ENCODE measurements at places on chromosomes 3 and 15. TPM values are rescaled to one million over a fixed set of nuclear protein-coding genes. Genes with fewer than 3 reads are reported as not detected.

The CD200 gene
- total RNA-seq: 25.7 TPM

The ILDR1 gene
- total RNA-seq: 4.1 TPM

The GRK7 gene
- total RNA-seq: 0.11 TPM

The CDC25A gene
- total RNA-seq: 13.1 TPM

DNA sequence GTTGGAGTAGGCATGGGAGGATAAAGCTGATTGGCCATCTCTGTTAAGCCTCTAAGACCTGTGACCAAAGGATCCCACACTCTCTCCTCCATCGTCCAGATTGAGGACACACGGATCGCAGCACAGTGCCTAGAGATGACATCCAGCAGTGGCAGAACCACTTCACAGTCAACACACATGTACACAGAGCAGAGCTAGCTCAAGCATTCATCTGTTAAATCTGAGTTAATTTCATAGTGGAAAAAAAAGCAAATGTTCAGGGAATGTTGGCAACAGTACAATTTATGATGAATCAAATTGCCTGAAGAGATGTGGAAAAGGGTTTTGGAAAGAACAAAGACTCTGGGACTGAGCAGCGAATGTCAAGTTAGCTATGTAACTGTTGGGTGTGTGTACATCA lies 108.1 kb upstream of the PLAAT1 start:
- H3K36me3 ChIP-seq: no peaks in the 10 kb centered on the region
- no peak overlapping the region for H3K27ac ChIP-seq
- peaks cover 18% of the 10 kb centered on the region for H3K4me1 ChIP-seq

- peaks cover 4% of the 10 kb centered on the region for H3K4me1 ChIP-seq
- H3K36me3 ChIP-seq: peaks cover 4% of the 10 kb centered on the region
- no peak for DNase-seq
These were observed 561.4 kb downstream of the PYDC2 start for GRCh38 chr3:192022412-192022811.

- no peaks in the 10 kb centered on the region for H3K36me3 ChIP-seq
- H3K4me3 ChIP-seq: no peak overlapping the region
- no peak overlapping the region for H3K27ac ChIP-seq
These were observed 87.5 kb downstream of the CORO2B start for GRCh38 chr15:68666120-68666811.

- H3K4me3 ChIP-seq: no peak overlapping the region
- H3K27me3 ChIP-seq: peaks cover 6% of the 10 kb centered on the region
- no peaks in the 10 kb centered on the region for H3K4me1 ChIP-seq
- no peak for DNase-seq
These were observed 8.8 kb upstream of the CPOX start for GRCh38 chr3:98602078-98602678.

DNA sequence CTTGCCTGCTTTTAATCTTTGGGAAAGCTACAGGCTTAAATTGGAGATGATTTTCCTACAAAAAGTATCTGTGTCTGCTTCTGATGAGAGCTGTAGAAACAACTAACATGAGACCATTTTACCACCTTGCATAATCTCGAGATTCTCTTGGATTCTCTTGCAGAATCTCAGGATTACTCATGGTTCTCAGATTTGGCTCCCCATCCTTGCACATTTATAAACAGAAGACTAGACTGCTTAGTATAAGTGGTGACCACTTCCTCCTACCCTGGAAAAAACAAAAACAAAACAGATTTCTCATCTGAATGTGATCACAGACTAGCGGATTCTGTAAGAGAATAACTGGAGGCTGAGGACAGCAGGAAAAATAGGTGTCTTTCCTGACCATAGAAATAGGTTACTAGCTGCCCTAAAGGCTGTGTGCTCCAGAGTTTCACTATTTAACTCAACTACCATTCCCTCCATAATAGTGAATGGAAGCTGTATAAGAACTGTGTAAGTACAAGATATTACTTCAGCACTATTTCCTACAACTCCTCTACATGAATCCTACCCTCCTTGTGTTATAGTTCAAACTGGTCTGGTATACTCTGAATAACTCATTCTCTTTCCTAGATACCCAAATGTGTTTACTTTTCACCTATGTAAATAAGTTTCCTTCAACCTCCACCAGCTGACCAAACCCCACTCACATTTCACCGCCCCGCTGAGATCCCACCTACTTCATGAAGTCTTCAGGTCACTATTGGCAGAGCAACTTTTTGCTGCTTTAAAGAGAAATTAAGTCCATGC lies 122.2 kb upstream of the C2CD4B start:
- H3K36me3 ChIP-seq: peaks cover 2% of the 10 kb centered on the region
- peaks cover 2% of the 10 kb centered on the region for H3K27me3 ChIP-seq
- DNase-seq: no peak
- no peak overlapping the region for H3K27ac ChIP-seq

DNA sequence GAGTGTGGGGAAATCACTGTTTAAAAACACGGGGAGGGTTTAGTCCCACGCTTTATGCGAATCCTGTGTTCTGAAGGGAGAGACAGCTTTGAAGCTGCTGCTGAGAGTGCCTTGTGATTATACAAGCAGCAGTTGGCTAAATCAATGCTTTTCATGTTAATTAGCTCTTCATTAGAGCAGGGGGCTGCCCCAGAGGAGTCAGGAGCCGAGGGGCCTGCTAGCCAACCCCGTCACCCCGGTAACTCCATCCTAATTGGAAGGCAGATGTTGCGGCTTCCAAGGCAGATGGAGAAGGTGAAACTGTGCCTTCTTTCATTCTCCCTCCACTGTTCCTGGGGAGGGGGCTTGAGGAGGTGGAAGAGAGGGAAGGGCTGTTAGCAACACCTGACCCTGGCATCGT lies 92.4 kb upstream of the ANKRD34C start:
- H3K27ac ChIP-seq: no peak overlapping the region
- peaks cover 8% of the 10 kb centered on the region for H3K27me3 ChIP-seq
- no peak overlapping the region for H3K4me3 ChIP-seq
- H3K4me1 ChIP-seq: peaks cover 6% of the 10 kb centered on the region

- H3K27ac ChIP-seq: no peak overlapping the region
- H3K4me1 ChIP-seq: peaks cover 30% of the 10 kb centered on the region
- DNase-seq: no peak
These were observed 61.0 kb downstream of the LRIG1 start for GRCh38 chr3:66439666-66440344.

DNA sequence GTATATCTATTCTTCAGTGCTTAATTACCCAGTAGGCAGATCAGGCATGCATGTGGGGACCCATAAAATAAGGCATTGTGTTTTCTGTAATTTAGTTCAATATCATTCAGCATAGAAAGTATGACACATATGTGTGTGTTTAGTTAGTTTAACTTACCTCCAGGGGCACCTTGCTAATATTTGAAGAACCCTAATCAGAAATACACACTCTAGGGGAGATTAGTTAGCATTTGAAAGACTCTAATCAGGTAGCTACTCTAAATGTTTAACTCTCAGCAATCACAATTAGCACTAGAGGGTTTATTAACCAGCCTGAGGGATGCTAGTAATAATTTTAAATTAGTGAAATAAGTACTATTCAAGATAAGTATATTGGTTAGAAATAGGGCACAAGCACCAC lies 104.5 kb downstream of the ECT2 start:
- DNase-seq: no peak
- no peaks in the 10 kb centered on the region for H3K36me3 ChIP-seq
- no peaks in the 10 kb centered on the region for H3K27me3 ChIP-seq
- no peak overlapping the region for H3K4me3 ChIP-seq
